Stimulated activated CD4-positive, alpha-beta T cell treated with anti-CD3 and anti-CD28 coated beads, Interleukin-15, amount 100 ng/mL, for 1 hour (primary cell): ENCODE measurements at places on chromosomes 2 and 18.

DNA sequence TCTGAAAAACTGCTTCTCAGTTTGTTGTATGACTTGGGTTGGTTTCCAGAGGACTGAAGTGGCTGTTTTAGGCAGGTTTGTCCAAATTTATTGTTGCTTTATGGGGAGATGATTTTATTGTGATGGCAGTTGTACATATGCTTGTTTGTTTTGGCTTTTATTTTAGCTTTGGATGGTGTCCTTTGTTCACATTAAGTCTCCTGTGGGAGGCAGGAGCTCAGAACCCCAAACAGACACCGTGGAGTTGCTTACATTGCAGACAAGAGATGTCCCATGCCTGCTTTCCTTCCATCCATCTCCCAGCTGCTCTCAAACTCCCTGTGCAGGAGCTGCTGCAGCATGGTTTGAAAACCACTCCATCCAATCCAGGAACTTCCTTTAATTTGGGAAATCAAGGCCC, 414.7 kb downstream of the LPIN1 start:
- DNase-seq = no peak

- no peak for DNase-seq
Measured at GRCh38 chr2:101038455-101039255, 36.6 kb downstream of the RPL31 start.

DNA sequence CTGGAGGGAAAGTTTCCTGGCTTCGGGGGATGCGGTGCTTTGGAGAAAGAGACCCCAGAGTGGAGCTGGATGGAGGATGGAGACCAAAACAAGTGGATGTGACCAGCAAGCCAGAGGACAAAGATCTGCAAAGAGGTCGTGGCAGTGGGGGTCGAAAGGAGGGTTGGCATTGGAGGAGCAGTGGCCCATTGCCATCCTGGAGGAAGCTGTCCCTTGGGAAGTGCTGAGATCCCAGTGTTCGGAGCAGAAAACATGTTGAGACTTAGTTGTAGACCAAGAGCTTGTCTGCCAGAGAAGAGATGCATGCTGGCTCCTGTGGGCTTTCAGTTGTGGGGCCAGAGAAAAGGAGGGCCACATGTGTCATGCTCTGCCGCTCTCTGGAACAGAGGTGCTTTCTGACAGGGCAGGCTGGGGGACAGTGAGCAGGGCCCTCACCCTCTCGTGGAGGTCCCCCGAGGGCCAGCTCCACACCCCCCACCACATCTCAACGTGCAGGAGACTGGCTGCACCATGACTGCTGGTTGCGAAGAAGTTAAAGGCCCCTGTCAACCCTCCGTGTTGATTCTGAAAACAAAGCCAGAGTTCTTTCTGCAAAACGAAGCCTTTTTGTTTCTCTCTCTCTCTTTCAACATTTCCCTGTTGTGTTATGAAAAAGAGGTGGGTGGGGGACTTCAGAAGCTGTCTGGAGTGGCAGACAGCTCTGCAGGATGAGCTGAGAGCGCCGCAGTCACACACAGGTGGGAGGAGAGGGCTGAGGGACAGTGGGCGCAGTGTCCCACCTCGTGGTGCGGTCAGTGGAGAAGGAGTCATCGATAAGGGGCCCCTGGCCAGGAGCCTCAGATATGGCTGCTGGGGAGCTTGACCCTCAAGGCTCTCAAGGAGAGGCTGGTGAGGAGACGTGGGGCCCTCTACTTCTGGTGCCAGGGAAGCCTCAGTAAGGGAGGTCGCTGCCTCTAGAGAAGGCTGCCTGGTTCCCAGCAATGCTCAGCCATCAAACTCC, 77.6 kb upstream of the BCL2L11 start:
- no peak for DNase-seq

- no peak for DNase-seq
Measured at GRCh38 chr2:152492911-152493310, 157.9 kb downstream of the FMNL2 start.

- DNase-seq = no peak
Measured at GRCh38 chr2:233764264-233764663, 4.2 kb downstream of the UGT1A1 start.

DNA sequence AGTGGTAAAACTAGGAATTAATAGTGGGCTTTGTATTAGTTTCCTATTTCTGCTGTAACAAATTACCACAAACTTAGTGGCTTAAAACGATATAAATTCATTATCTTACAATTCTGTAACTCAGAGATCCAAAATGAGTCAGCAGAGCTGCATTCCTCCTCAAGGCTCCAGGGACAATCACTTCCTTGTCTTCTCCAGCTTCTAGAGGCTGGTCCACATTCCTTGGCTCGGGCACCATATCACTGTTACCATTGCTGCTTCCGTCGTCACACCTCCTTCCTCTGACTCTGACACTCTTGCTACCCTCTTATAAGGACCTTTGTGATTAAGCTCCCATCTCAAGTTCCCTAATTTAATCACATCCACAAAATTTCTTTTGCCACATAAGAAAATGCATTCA, 567.8 kb upstream of the KLHL29 start:
- DNase-seq = no peak

GRCh38 chr2:66575625-66576310, 140.8 kb downstream of the MEIS1 start:
- no peak for DNase-seq

- no peak for DNase-seq
Measured at GRCh38 chr18:49786019-49786720, 27.2 kb downstream of the ACAA2 start.

- DNase-seq = no peak
Measured at GRCh38 chr2:62382122-62382521, 123.9 kb downstream of the TMEM17 start.

- peak; percentile 24 for DNase-seq
Measured at GRCh38 chr2:234483568-234484251, 13.2 kb downstream of the ARL4C start.

GRCh38 chr2:212532087-212532486, 6.5 kb downstream of the ERBB4 start:
- no peak for DNase-seq

- no peak for DNase-seq
Measured at GRCh38 chr2:48200620-48201293, 294.5 kb upstream of the FBXO11 start.

GRCh38 chr2:98867539-98868309, 68.3 kb downstream of the CRACDL start:
- no peak for DNase-seq

DNA sequence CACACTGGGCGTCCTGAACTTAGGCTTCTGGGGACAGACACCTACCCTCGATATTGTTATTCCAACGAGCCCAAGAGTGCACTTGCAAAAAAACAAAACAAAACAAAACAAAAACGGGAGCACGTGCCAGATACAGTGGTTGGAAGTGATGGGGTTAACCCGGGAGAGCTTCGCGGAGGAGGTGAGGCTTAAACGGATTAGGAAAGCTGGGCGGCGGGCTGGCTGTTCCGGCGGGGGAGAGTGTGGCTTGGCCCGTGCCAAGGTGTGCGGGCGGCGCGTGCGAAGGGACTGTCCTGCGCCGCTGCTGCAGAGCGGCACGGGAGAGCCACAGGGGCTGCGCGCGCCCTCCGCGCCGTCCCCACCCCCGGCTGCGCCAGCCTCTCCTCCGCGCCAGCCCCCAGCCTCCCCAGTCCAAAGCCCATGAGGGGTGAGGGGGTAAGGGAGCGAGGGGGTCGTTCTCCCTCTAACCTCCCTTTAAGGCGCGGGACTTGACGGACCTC, 1.5 kb upstream of the SLC30A3 start:
- DNase-seq = no peak

DNA sequence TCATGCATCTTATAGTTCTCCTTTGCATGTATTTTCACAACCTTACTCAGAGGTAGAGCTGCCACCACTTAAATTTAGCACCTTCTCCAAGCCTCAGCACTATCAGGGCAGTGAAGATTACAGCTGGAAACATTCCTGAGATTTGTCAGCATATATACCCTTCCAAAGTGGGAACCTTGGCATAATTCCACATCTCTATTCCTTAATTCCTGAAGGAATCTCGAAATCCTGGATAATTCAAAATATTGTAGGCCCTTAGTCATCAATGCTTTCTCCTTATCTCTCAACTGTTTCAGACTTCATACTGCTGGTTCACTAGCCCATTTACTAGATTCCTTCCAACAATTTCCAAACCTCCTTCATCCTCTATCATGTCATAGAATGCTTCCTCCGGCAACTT, 87.4 kb downstream of the ITSN2 start:
- DNase-seq = no peak

- no peak for DNase-seq
Measured at GRCh38 chr2:203909261-203909967, 27.1 kb upstream of the ICOS start.

DNA sequence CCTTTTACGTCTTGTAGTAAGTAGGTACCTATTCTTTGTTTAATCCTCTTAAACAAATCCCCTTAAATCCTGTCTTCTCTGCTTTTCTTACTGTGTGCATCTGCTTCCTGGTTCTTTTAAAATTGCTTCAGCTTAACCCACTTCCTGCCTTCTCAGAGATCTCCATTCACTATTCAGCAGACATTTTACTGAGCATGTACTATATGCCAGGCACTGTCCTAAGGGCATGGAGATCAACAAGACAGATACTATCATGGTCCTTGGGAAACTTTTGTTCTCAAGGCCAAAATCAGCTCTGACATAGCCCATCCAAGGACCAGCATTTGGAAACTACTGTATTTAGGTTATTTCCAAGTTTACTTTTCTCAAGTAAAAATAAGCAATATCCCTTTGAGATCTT, 227.5 kb downstream of the TPGS2 start:
- no peak for DNase-seq

DNA sequence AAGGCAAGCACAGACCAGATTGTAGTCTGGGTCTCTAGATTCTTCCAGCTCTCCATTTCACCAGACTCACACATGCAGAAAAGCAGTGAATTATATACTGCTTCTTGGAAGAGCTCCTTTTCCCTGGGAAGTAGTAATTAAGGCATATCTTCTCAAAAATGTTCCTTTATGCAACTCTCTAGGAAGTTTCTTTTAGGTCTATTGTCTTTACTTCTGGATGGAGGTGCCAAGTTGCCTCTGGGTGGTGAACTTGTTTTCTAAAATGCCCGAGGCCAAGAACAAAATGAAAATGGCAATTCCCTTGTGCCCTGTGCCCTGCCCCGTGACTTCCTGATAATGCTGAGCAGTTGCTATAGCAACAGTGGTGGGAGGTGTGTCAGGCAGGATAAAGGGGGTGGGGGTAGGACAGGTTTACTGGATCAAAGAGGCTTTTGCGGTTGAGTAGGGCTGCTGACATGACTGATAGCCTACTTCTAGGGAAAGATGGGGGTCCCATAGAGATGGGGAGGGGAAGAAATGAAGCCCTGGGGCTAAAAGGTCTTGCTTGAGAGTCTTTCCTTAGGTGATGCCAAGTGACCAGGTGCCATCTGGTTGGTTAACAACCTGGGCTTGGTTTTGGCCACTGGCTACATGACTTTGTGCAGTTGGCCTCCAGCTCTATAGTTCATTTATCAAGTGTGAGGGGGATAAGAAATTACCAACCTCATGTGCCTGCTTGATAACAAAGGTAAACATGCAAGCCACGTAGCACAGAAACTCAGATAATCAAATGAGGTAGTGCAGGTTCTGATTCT, 11.8 kb downstream of the IGFBP2 start:
- DNase-seq = no peak

- no peak for DNase-seq
Measured at GRCh38 chr2:137838255-137839092, 125.8 kb upstream of the HNMT start.

- DNase-seq = no peak
Measured at GRCh38 chr2:84870306-84870705, 10.6 kb downstream of the TRABD2A start.

DNA sequence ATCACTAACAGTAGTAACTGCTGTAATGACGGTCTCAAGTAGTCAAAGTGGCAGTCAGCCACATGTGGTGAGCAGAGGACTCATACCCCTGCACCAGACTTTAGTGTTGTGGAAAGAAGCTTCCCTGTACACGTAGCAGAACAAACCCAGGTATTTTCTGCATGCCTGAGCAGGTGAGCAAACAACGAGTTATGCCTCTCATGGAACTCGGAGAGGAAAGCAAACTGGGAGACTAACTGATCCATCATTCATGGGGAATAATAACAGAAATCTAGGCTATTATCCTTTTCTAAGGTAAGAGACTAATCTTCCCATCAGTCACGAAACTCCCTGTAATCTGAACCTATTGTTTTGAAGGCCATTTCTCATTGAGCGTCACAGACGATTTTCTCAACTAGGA, 1495.2 kb upstream of the NXPH2 start:
- no peak for DNase-seq

DNA sequence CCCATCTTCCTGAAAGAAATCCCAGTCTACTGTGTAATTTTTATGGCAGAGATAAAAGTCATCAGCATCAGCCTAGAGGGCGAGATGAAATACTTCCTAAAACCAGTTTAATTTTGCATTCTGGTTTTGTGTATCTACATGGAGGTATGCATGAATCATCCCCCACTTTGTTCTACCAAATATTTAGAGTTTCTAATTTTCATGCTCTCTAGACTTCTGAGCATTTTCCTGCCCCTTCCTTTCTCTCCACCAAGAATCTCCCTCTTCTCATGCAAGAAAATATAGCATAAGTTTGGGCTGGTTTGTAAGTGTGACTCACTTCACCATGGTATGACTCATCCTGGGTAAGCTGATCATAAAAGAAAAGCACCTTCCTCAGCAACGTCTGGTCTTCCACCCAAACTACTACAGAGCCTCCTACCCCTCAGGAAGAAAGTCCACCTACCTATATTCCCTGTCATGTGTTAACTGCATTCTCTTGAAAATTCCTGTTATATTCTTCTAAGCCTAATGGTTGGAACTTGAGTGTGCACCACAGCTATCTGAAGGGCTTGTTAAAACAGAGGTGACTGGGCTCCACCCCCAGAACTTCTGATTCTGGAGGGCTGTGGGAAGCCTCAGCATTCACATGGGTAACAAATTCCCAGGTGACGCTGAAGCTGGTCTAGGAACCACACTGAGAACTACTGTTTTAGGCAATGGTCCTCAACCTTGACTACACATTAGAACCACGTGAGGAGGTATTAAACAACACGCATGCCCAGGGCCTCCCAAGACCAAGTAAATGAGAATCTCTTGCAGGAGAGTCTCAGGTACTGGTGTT, 37.4 kb upstream of the RAPGEF4 start:
- DNase-seq = no peak

- DNase-seq = no peak
Measured at GRCh38 chr2:174603280-174603679, 5.7 kb upstream of the WIPF1 start.

GRCh38 chr18:27007880-27008279, 142.4 kb upstream of the AQP4 start:
- no peak for DNase-seq

- no peak for DNase-seq
Measured at GRCh38 chr2:32376756-32377155, 19.9 kb downstream of the BIRC6 start.

DNA sequence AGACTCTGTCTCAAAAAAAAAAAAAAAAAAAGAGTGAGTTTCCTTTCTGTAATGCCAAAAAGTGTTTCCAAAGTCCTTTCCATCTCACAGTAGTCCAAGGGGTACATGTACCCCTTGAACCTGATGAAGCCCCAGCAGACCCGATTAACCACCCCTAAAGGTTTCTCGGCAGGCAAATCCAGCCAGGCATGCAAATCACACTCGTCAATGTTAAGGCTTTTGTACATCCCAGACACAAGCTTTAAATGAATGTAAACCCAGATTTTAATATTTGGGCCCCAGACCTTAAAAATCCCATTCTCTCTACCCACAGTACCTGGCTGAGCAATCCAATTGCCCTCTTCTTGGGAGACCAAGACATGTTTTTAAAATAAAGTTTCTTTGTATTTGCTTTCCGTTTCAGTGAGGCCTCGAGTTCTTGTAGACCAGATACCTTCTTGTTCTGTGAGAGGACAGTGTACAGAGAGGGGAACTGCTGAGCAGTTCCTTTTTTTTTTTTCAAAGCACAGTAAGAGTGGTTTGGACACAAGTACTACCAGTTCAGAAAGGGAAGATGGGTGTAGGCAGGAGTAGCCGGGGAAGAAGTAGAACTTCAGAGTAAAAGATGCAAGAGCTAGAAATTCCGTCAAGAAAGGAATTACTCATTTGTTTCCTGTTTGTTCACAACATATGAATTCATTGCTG, at the start of gene NLRC4:
TSS of gene NLRC4 (minus strand) at position 465 of the 684 bp plus-strand sequence. CDS start 8,111 bp downstream, outside the sequence.
- no peak for DNase-seq
